SK-N-SH (cell line): ENCODE measurements at places on chromosomes 1 and 21.

GRCh38 chr21:42552407-42553336, 39.0 kb downstream of the SLC37A1 start:
- no peak for DNase-seq

DNA sequence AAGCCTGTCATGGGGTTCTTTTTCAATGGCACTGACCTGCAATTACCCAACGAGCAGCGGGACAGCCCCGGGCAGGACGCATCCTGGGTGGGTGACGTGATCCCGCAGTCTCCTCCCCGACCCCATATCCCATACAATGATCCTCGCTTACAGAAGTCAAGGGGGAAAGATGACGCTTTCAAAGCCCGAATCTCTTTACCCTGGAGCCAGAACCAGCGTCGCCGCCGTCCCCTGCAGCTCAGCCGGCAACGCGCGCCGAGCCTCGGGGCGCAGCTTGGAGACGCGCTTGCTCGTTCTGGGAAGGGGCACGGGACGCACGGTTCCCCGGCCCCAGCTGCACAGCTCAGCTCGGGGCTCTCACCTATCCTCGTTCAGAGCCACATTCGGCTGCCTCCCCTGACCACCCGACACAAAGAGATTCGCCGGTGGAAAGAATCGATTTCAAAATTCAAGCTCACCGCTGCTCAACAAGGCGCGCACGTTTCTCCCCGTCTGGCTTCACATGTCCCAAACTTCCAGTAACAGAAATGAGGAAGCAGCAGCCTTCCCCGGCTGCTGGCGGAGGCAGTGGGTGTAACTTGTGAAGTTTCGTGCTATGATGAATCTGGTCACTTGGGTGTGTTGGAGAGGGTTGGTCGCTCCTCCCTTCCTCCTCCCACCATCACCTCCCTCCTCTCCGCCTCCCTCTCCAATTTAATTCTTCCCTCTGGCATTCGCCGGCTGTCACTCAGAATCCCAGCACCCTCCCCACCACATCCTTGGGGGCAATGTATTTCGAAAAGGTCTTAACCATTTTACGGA, at the start of gene TIAM1:
Gene TIAM1, minus strand, starts transcription at position 582 of the 801 bp plus-strand sequence. CDS start 77,289 bp downstream, outside the sequence.
- DNase-seq = peak; percentile 64

DNA sequence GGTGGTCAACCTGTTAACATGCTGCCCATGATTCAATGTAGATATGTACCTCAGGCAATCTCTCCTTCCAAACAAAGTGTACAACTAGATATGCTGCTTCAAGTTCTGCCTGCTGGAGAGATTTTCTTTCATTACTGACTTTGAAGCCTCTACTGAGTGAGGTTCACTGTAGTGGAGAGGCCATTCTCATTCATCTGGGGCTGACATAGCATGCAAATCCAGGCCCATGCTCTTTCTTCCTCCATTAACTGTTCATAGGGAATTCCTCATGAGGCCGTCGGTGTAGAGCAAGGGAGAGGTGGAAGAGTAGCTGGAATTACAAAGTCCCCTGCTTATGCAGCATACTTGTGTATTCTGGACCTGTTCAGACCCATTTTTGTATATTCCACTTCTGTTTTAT, 38.6 kb downstream of the VANGL2 start:
- DNase-seq = no peak

DNA sequence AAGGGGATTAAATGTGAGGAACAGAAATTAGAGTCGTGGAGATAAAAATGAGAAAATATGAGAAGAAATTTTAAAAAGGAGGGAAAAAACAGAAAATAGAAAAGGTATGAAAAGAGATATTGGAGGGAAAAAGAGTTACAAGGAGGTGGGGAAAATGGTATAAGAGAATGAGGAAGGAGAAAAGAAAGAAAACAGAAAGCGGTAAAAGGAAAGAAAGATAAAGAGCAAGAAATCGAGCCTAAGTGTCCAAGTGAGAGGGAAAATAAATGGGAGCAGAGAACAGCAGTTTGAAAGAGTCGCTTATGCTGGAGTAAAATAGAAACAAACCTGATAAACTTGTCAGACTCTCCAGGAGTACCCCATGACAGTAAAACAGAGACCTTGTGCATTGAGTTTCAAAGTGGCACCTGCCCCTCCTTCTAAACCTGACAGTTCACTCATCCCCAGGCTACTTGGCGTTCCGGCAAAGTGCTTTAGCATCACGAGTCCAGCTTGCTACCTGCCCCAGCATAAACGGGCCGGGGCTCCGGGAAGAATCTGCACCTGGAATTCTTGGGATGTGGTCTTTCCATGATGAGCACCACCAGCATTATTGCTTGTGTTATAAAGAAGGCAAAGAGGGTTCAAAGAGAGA, 585 bp downstream of the NEGR1 start:
- no peak for DNase-seq

- DNase-seq = no peak
These were observed 16.0 kb upstream of the ZSCAN20 start for GRCh38 chr1:33456502-33456886.

GRCh38 chr1:118396829-118397495, 211.9 kb upstream of the SPAG17 start:
- no peak for DNase-seq

DNA sequence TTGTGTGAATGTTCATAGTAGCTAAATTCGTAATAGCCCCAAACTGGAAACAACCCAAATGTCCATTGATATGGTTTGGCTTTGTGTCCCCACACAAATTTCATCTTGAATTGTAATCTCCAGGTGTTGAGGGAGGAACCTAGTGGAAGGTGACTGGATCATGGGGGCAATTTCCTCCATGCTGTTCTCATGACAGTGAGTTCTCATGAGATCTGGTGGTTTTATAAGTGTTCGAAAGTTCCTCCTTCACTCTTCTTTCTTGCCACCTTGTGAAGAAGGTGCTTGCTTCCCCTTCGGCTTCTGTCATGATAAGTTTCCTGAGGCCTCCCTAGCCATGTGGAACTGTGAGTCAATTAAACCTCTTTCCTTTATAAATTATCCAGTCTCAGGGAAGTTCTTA, 11.3 kb downstream of the UBE2G2 start:
- DNase-seq = no peak

DNA sequence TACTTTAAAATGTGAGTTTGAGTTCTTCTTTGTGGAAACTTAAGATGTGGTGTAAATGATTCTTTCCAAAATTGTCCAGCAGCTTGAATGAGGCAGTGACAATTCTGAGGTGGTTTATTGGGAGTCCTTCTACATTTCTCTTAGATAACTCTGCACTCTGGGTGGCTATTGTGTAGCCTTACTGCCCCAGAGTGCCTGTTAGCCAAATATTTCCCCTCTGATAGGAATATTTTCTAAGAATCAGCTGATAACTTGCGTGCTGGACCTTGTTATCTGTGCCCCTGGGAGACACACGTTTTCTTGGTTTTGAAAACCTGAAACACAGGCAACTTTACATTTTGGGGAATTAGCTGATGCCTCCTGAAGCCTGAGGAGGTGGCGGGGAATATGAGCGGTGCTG, 91.6 kb downstream of the CD247 start:
- no peak for DNase-seq

DNA sequence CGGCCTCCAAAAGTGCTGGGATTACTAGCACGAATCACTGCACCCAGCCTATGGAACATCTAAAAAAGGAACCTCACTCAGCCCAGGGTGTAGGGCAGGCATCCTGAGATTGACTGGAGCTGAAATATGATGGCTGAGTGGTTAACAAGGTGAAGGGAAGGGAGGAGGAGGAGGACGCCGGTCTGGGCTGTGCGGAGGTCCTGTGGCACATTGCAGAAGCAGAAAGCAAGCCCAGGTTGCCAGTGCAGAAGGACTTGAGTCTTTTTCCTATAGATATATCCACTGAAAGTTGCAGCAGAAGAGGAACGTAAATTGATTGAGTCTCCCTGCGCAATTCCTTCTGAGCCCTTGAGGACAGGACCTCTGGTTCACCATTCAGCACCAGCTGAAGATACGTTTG, 1.5 kb upstream of the KIF17 start:
- DNase-seq = no peak

GRCh38 chr1:48695161-48695560, 81.5 kb downstream of the BEND5 start:
- no peak for DNase-seq

DNA sequence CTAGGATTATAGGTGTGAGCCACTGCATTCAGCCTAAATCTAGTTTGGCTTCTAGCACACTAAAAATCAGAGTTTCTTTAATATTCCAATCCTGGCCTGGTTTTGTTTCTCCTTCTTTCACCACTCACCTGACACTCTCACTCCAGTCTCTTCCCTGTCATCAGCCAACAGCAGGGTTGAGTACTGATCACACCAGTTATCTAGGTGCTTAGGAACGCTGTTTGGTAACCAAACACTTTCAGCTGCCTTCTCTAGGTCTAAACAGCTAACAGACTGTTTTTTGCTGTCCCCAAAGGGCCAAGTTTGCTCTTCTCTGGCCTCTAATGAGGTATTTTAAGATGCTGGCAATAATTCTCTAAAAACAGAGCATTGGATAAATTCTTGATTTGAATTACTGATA, 17.7 kb upstream of the FRRS1 start:
- DNase-seq = no peak

- no peak for DNase-seq
These were observed 6.2 kb upstream of the MAPKAPK2 start for GRCh38 chr1:206678490-206678889.

DNA sequence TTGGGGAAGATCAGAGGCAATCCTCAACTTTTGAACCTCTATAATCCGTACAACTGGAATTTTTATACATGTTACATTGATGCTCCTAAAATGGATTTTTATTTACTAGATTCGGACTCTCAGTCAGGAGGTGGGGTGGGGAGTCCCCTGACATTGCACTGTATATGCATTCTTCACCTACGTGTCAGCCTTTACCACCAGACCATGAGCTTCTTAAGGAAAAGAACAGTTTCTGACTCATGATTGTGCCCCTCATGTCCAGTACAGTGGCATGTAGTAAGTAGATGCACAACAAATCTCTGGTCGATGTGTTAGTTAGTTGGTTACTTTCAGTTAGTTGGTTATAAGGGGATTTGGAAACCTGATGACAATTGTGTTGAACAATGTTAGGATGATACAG, 15.4 kb downstream of the LPAR3 start:
- no peak for DNase-seq

DNA sequence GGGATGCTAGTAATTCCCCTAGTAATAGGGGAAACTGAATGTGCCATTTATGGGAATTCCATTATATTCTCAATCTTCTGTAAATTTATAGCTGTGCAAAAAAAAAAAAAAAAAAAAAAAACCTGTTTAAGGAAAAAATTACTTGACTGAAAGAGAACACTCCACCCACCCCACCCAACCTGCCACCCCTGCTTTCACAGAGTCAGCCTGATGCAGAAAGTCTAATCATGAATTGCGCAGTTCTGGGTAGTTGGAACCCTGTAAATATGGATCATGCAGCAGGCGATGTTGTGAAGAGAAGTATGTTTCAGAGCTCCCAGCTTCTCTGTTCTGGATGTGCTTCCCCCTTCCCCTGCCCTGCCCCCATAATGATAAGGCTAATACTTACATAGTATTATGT, 19.6 kb upstream of the LAMC2 start:
- no peak for DNase-seq

- no peak for DNase-seq
These were observed 350.9 kb downstream of the ST6GALNAC3 start for GRCh38 chr1:76425201-76426145.

GRCh38 chr1:174023440-174023839, 1.3 kb upstream of the RC3H1 start:
- DNase-seq = peak; percentile 29

DNA sequence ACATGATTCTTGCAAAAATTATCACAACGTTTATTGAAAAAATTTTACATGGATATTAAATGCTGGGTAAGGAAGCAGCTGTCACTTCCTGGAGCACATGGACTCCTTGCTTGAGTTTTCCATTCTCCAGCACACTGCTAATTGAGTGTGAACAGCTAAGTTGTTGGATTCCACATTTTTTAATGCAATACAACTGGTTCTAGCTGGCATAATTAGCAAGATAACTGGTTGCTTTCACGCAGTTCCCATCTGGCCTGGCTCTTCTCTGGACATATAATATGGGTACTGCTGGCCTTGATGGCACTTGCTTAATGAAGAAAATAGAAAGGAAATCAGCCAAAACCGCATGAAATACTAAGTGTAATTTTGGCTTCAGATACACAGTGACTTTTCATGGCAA, 26.6 kb downstream of the RGS21 start:
- DNase-seq = no peak

GRCh38 chr1:47755101-47755990, 241.8 kb downstream of the TRABD2B start:
- peak; percentile 44 for DNase-seq

- DNase-seq = no peak
These were observed 187.8 kb downstream of the COQ8A start for GRCh38 chr1:227127891-227128290.

DNA sequence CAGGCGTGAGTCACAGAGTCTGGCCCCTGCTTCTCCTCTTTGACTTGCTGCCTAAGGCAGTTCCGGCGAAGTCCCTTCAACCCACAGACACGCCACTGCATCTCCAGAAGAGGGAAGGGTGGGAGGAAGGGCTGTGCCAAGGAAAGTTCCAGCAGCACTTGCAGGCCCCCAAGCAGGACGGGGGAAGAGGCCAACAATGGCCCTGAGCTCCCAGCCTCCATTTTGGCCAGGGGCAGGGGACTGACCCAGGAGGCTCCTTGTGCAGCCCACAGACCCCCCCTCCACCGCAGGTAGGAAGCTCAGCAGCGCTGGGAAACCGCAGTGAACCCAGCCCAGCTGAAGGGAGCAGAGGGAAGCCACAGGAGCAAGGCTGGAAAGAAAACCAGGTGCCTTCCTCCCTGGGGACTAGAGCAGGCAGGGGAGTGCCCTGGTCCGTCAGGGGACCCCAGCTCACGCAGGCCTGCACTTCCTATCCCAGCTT, 35.4 kb downstream of the ACOT7 start:
- no peak for DNase-seq

DNA sequence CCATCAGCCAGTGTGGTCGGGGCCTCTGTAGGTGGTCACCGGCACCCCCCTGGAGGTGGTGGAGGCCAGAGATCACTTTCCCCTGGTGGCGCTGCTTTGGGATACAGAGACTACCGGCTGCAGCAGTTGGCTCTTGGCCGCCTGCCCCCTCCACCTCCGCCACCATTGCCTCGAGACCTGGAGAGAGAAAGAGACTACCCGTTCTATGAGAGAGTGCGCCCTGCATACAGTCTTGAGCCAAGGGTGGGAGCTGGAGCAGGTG, 961 bp downstream of the RBM15 start:
- DNase-seq = peak; percentile 41

GRCh38 chr21:46605767-46606426, 1.0 kb upstream of the S100B start:
- no peak for DNase-seq

GRCh38 chr1:147641695-147642592, 28.4 kb downstream of the ACP6 start:
- DNase-seq = peak; percentile 61

- DNase-seq = peak; percentile 44
These were observed 694 bp downstream of the MEAF6 start for GRCh38 chr1:37513795-37514349.

GRCh38 chr1:90717356-90717664, 208 bp upstream of the BARHL2 start:
- DNase-seq = no peak

DNA sequence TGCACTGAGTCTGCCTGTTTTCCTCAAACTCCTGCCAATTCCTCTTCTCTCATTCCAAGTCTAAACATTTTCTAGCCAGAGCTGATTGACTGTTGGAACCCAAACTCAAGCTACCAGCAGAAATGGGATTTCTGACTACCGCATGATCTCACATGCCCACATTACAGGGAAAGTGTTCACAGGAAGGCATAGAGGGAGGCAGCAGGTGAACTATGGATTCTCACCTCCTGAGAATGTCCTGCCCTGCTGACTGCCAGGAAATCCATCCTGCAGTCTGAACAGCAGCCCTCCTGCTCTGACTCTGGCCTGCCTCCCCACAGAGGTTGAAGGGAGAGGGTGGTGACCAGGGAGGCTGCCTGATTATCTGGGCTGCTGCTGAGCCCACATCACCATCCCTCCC, 22.5 kb downstream of the IQGAP3 start:
- DNase-seq = no peak
